HuH-7.5 (cell line): ENCODE measurements at places on chromosomes 7 and 10.

- no peak for DNase-seq
Measured at GRCh38 chr10:110747609-110748464, 103.7 kb downstream of the RBM20 start.

DNA sequence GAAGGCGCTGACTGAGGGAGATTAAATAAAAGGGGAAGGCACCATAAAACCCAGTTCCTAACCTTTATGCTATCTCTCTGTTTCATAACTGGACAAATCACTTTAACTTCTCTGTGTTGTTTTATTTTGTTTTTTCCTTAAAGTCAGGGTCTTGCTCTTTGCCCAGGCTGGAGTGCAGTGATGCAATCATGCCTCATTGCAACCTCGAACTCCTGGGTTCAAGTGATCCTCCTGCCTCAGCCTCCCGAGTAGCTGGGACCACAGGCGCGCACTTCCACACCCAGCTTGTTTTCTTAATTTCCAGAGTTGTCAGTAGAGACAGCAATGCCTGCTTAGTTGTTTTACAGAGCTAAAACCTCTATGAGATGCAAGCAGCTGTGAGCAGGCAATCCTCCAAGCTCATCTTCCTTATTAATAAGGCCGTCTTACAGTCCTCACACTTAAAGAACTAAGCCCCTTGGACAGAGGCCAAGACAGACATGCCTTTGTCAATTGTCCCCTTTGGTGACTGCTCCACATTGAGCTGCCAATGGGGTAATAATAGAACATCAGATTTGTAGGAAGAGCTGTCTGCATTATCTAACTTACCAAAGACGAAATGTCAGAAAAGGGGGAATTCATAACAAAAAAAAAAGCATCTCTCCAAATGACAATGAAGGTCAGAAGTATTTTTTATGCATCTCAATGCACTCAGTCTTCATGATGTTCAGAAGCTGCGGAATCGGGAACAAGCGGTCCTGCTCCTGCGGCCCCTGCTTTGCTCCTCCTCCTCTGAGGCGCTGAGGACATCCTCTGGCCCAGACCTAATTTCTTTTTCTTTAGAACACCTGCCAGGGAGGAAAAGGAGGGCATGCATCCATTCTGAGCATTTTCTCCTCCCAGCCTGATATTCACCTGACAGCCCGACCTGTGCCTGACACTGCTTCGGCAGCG lies 62.7 kb upstream of the RNF32 start:
- no peak for DNase-seq

DNA sequence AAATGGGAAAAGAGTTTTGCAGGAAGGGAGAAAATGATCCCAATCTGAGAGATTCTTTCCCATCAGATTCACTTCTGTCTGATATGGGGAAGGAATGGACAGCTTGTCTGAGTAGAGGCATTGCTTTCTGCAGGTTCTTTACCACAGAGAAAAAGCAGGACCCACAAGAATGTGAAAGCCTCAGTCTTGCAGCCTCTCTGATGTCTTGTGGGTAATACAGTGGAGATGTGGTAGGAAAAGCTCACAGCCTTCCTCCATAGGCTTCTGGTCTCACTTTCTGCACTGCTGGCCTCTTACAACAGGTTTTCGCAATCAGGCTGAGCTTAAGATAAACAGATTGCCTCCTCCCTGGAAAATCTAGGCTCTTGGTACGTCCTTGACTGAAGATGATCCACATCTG lies 551 bp downstream of the IFIT1 start:
- DNase-seq, result no peak

- no peak for DNase-seq
Measured at GRCh38 chr7:151987748-151988529, 31.7 kb downstream of the GALNTL5 start.

DNA sequence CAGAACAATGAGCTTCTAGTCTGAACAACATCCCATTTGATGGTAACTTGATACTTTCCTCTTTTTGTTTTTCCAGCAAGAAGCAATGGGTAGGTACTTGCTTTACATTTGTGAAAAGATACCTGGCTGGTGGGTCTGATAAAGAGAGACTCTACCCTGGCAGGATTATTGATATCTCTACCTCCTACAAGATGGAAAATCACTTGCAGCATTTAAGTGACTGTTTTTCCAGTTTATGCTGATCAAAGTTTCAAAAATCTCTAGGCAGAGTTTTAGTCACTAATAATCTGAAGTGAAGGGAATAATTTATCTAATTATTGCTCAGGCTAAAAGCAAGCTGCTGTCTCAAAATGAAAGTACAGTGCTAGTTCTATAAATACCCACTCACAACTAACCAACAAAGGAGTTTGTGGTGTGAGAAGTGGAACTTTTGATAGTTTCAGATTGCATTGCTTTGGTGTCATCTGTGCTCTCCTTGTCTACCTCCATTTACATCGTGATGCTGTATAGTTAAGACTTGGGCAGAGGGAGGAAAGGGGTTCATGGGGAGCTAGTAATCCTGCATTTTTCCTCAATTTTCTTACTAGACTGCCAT lies 86.0 kb upstream of the ANKRD1 start:
- DNase-seq, result no peak

- DNase-seq, result no peak
Measured at GRCh38 chr7:49229246-49229645, 304.9 kb downstream of the CDC14C start.

- DNase-seq, result no peak
Measured at GRCh38 chr7:156791241-156791640, 101.7 kb downstream of the LMBR1 start.

GRCh38 chr7:95407751-95408150 lies 11.6 kb upstream of the PON3 start:
- no peak for DNase-seq

DNA sequence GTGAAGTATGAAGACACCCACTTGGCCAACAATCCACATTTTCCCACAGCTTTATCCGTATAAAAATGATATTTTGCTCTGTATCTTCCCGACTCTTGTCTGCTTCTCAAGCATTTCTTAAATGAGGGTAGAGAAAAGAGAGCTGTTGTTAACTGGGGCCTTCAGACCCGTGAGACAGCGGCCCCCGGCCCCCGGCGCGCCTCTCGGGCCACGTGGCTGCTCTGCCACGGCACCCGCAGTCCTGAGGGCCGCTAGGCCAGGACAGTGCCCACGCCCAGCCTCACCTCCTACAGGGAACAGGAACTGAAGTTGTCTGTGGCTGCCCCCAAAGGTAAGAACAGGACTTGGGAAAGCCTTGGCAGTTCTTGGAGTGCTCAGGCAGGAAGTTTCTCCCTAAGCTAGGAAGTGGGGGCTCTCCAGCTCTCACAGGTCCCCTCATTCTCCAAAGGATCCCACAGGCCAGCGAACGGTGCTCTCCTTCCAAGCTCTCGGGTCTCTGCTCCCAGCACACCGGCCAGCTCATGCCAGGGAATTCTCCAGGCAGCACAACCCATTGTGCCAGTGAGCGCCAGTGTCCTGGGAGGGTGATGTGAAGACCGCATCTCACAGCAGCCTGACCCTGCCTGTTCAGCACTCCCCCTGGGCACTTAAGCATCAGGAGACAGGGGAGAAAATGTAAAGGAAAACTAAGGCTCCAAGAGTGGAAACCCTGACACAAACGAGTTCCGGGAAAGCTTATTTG lies 230.3 kb upstream of the PFKP start:
- no peak for DNase-seq

DNA sequence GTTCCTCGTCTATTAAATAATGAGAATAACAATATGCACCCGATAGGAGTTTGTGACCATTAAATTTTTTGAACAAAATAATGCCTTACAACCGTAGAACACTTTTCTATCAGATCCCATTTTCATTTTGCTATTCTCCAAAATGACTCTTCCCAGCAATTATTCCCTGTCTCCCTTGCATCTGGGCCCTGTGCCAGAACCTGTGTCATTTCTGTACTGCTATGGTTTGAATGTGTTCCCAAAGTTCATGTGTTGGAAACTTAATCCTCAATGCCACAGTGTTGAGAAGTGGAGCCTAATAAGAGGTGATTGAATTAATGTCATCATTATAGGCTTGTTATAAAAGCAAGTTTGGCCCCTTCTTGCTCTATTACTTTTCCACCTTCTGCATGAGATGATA lies 33.2 kb upstream of the SMNDC1 start:
- no peak for DNase-seq

DNA sequence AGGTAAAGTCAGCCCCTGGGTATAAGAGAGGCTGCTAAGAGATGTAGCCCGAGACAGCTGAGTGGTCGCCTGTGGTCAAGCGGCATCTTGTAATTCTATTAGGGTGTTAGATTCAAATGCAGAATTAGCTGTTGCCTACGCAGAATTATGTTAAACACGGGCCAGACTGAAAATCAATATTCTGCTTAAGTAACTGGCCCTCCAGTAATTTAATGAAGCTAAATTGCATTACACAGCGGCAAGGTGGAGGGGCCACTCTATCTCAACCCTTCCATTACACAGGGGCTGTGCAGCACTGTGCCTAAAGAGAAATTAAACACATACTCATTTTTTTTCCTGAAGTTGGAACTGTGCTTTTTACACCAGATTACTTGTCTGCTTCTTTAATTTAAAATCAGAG lies 448.5 kb upstream of the MGMT start:
- DNase-seq, result no peak

DNA sequence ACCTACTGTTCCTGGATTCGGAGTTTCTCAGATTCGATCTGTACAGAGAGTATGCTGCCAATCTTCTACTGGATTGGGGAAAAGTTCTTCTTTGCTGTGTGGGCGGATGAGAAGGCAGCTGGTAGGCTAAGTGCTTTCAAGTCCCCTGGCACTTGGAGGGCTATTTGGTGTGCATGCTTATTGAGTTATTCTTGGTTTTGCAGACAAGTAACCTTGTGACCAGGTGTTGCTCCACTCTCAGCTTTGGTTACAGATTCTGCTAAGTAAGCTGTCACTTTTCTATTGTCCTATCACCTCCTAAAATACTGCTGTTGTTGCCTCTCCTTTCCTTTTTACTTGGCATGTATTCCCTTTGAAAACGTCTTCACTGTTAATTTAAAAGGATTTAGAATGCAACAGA lies 1375.1 kb upstream of the LRRTM3 start:
- no peak for DNase-seq

DNA sequence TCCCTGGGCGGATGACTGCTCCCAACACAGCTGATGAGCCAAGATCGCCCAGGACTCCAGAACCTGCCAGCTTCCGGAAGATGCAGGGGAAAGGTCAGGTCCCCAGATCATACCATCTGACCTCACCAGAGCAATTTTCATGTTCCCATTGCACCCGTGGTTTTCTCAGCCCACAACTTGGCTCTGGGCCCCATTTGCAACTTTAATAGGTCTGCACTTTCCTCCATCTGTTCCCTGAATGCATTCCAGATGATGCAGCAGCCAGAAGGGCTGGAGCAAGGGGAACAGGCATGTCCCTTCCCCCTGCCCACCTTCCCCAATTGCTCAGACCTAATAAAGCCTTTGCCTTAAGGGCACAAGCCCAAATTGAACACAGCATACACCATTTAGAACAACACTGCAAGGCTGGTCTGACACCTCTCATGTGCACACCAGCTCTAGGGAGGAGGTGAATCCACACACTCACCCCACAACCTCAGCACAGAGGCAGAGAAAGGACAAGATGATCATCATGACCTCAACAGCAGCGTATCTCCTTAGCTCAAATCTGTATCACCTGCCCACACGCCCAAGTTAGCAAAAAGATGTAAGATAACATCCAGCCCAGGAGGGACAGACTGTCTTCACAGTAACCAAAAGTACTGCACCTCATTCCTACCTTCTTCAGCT lies 87.5 kb downstream of the PLXNA4 start:
- DNase-seq, result no peak

GRCh38 chr7:68511281-68511680 lies 1087.0 kb upstream of the AUTS2 start:
- DNase-seq, result no peak

- no peak for DNase-seq
Measured at GRCh38 chr10:122460891-122461293, 461 bp upstream of the HTRA1 start.

GRCh38 chr7:151129960-151130591 lies 37.4 kb downstream of the GBX1 start:
- DNase-seq, result no peak

DNA sequence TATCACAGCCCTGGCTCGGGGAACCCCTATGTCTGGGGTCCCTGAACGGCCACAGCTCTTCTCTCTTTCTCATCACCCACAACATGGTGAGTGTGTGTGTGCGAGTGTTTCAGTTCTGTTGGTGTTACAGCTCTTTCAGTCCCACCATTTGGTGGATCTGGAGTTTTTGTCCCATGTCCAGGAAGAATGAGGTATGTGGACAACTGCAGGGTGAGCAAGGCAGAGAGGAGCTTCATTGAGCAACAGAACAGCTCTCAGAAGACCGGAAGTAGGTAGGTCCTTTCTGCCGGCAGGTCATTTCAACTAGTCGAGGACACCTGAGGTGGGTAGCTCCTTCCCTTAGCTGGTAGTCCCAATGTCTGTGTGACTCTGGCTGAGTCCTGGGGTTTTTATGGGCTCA lies 9.5 kb downstream of the PAX4 start:
- no peak for DNase-seq
